ENCODE measurements at places on chromosomes 4 and X. TPM values are rescaled to one million over a fixed set of nuclear protein-coding genes. Genes with fewer than 3 reads are reported as not detected.

DNA sequence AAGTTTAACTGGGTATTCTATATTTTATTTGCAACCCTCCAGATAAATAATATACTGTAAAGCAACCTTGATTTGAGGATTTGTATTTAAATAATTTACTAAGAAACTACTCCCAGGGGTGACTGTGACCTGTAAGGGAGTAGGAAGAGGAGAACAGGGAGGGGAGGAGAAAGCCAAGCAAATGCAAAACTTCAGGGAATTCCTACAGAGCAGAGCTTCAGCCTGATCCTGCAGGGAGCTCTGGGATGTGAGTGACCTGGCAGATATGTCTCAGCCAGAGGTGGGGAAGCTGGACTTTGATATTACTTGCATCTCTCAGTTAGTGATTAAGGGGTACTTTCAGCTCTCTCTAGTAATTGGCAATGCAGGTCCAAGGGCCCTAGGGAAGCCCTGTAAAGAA, 302.0 kb downstream of the FRMPD4 start:
- H3K4me3 ChIP-seq = no peak overlapping the region
- peaks cover 10% of the 10 kb centered on the region for H3K4me1 ChIP-seq
- H3K27ac ChIP-seq = no peak overlapping the region
- DNase-seq = no peak

DNA sequence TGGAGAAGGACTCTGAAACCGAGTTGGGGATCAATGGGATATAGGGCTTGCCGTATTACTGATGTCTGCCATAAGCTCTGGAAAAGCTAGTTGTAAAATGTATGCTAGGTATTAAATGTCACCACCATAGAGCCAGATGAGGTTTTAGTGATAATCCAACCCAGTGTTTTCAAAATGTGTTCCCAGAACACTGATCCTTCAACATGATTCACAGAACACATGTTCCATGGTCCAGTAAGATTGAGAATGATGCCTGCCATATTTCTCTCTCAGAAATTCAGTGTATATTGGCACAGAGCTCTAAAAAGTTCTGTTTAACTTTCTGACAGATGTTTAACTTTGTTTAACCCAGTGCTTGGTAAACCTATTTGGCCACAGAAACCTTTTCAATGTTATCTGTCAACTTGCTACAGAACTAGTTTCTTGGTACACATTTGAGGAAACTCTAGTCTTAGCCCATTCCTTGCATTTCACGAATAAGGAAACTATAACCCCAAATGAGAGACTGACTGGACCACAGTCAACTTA, 160.2 kb downstream of the PALLD start:
- H3K36me3 ChIP-seq = no peaks in the 10 kb centered on the region
- H3K27me3 ChIP-seq = no peaks in the 10 kb centered on the region
- H3K4me1 ChIP-seq = peaks cover 25% of the 10 kb centered on the region
- no peak overlapping the region for H3K27ac ChIP-seq
- DNase-seq = no peak

DNA sequence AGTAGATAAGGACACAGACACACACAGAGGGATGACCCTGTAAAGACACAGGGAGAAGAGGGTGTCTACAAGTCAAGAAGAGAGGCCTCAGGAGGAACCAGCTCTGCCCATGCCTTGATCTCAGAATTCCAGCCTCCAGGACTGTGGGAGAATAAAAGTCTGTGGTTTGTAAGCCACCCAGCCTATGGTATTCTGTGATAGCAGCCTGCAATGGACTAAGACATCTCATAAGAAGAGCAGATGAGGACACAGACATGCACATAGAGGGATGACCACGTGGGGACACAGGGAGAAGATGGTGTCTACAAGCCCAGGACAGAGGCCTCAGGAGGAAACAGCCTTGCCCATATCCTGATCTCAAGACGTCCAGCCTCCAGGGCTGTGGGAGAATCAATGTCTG, 9.4 kb downstream of the XG start:
- no peaks in the 10 kb centered on the region for H3K36me3 ChIP-seq
- H3K4me1 ChIP-seq = no peaks in the 10 kb centered on the region
- H3K27me3 ChIP-seq = no peaks in the 10 kb centered on the region
- no peak overlapping the region for H3K27ac ChIP-seq

LSM6 gene
- total RNA-seq = 227 TPM

TDO2 gene
- not detected for total RNA-seq

EXOC1L gene
- not detected for total RNA-seq

GAGE12J gene
- total RNA-seq = not detected

Measured in neural progenitor cell (in vitro differentiated cells).